ENCODE measurements at places on chromosomes 7 and 10.

GRCh38 chr10:8104005-8104404 is 49.5 kb downstream of the GATA3 start:
- no peak for DNase-seq

GRCh38 chr10:132407243-132407746 is 10.3 kb downstream of the PWWP2B start:
- DNase-seq, result no peak

GRCh38 chr7:85685901-85686300 is 499.0 kb upstream of the SEMA3D start:
- DNase-seq, result no peak

- DNase-seq, result no peak
These were observed 33.2 kb downstream of the ABCC2 start for GRCh38 chr10:99815621-99816020.

DNA sequence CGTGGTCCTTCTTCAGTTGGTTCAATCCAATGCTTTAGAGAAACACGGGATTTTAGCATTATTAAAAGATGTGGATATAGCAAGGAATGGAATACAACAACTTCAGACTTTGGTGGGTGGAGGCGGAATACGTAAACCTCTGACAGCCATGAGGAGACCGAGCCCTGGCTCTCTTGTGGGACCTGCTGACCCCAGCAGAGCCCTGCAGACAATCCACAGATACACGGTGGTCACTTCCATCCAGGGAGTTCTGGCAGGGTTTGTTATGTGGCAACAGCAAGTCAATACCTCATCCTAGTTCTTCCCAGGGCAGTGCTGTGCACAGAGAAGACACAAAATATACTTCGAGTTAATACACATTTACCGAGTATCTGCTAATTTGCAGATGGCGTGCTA is 118.5 kb upstream of the DIP2C start:
- DNase-seq, result no peak

DNA sequence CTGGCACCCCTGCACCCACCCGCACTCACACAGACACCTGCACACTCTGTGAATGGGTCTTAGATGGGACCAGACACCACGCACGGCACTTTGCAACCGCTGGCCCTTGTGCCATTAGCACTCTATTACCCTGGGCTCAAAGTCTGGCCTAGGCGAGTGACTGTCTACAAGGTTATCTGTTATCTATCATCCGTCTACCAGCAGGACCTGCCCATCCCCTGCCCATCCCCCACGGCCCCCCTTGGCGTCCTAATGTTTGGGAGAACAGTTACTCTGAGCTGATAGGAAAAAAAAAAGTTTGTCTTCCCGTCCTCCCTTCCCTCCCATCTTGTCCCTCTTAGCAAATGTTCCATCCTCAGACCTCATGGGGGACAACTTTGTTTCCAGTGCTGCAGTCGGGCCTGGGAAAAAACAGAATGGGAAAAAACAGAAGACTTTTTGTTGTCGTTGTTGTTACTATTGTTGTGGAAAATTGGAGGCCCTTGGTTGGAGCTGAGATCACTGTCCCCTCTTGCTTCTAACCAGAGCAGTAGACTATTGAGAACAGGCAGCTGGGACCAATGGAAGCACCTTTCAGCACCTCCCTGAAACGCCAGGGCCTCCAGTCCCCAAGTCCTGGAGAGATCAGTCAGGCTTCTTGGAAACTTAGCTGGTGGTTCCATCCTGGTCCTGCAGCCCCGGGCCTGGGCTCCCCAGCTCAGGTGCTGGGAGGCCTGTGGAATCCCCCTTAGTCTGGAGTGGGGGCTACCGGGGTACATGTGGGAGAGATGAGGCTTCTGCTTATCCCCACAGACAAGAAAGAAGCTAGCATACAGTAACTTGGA is 12.2 kb downstream of the UNCX start:
- DNase-seq, result no peak

DNA sequence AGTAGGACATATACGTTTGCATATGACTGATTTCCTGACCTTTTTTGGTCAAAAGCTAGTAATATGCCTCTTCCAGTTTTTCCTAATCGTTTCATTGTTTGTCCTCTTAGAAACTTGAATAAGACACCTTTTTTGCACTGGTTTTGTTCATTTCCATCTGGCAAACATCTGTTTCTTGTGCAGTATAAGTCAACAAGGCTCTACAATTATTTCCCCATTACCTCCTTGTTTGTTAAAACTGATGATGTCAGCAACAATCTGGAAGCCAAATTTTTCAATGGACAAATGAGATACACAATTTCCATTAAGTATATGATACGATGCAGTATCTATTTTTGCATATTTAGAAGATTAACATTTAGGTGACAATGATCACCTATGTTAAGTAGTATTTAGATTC is 148.8 kb downstream of the NRBF2 start:
- DNase-seq, result no peak

GRCh38 chr7:67610897-67611296 is 614.3 kb downstream of the TYW1 start:
- DNase-seq, result no peak

DNA sequence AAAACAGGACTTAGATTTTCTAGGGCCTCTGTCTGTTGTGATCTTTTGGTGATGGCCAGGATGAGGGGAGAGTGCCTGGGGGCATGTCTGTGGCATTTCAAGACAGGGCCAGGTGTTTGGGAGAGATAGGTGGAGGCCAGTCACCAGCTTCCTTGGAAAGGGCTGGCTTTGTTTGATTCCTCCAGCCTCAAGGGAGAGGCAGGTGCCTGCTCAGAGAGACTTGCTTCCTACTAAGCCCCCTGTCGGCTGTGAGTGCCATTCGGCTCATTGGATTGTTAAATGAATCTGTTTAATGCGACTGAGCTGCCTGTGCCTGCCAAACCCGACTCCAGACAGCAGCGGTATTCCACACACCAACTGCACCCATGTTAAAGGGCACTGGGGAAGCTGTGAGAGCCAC is 304.1 kb upstream of the COBL start:
- no peak for DNase-seq

DNA sequence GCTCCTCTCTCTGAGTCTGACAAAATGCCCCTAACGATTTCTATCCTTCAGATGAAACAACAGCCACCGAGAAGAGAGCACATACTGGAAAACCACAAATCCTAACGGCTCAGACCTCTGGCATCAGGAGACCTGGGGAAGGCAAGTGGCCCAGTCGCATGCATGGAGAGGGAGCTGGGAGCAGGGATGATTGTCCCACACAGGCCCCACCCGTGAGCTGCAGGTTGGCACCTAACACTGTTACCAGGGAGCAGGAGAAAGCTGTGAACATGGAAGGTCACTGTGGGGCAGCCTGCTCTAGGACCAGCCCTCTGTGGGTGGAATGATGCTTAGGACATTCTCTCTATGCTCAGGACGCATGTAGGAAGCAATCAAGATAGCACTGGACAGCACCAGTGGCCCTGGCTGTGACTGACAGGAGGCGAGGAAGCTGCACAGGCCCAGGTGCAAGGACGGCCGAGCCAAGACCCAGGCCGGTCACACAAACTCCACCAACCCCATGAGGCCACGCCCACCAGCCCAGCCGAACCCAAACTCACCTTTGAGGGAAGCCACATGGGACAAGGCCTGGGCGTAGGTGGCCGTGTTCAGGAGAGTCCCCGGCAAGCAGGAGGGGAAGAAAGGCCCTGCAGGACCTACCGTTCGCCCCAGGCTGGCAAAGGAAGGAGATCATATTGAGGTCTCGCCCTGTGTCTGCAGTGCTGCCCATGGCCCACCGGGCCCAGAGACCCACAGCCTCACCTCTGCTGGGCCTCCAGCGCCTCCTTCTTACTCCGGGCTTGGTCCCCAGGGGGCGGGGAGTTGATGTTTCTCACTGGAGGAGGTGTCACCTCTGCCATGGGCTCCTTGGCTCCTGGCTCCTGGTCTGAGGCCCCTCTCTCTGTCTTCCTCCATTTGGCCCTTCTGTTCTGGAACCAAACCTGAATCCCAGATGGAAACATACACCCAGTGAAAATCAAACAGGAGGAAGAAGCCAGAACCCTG is 9.7 kb downstream of the DRGX start:
- no peak for DNase-seq

DNA sequence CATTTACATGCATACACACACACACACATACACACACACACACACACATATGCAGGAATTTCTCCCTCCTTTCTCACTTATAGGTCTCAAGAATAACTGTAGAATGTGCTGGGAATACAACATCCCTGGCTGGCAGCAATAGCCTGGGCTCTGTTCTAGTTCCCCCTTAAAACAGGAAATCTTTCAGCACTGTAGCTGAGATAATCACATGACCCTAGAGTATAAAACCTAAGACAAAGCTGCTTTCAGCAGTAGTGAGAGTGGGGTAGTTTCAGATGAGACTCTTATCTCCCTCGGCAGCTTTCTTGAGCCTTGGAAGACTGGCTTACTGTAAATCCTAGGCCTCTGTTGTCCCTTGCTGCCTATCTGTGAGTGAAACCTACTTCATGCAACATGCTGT is 137.4 kb upstream of the AKR1E2 start:
- DNase-seq, result no peak

GRCh38 chr10:133258818-133259601 is 17.7 kb downstream of the ADAM8 start:
- DNase-seq, result peak; percentile 77

DNA sequence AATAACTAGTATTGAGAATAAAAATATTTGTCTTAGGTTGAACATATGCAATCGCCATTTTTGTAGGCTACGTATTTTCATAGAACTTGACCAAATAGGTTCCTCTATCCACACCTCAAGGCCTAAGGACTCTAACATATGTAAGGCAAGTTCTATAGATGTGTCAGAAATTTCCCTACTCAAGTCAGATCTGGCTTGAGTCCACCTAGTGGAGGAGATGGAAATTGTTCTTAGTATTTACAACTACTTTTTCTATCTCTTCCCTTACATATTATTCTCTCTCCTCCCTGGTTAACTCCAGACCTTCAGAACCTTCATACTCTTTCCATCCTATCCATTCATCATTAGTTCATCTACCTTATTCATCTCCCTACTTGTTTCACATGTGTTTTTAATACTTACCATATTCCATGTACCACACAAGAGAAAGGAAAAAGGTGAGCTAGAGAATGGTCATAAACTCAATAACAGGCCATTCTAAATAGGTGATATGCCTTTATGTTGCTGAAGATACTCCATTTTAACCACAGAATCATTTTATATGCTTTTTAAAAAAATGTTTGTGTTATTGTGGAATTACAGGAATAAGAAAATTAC is 174.5 kb upstream of the HDAC9 start:
- no peak for DNase-seq

DNA sequence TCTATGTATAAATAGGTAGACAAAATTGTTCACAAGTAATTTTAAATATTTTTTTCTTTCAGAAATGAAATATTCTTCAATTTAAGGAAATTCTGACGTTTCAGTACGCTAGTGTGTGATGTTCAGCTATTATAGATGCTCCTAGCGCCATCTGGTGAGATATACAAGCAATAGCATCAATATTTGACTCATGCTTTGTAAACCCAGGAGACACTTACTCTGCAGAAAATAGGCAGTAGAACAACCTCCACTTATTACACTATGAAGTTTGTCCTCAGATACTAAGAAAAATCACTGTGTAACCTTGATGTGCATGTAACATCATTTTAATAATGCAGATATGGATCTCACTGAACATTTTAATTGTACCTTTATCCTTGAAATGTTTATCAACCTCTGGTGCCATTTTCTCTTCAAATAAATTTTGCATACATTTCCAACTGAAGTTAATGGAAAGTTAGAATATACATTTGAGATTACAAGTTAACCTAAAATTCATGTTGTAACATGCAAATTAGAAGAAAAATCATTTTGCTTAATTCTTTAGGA is 151.5 kb upstream of the FAM3C start:
- DNase-seq, result no peak

- DNase-seq, result no peak
These were observed 467.2 kb downstream of the TCERG1L start for GRCh38 chr10:130844310-130844709.

- DNase-seq, result no peak
These were observed 75.7 kb downstream of the SEMA3C start for GRCh38 chr7:80843018-80843677.

DNA sequence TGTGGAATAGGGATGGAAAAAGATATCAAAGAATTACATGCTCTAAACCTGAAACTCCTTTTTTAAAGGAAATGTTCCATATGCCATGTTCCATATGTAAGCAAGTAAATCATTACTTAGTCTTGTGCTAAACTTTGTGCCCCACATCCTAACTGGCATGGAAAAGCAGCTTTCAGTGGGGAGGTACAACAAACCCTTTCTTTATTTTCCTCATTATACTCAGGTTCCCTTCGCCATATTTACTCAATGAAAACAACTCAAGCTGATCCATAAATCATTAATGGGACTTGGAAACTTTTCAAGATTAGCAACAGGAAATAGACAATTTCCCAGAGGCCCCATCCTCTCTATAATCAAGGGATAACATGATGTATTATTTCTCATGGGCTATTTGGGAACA is 56.0 kb downstream of the GSAP start:
- no peak for DNase-seq

GRCh38 chr10:78021201-78021600 is 8.1 kb downstream of the POLR3A start:
- no peak for DNase-seq

DNA sequence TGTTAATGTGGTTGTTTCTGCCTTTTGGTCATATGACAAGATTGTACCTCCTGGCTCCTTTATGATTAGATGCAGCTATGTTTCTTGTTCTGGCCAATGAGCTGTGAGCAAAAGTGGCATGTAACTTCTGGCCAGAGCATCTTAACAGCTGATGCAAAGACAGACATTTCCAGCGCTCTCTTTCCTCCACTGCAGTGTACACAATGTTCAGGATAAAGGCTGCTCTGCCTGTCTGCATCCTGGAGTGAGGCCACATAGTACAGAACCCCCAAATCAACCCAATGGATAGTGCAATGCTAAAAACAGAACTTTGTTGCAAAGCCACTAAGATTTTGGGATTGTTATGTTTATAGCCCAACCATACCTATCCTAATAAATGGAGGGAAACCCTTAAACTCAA is 17.9 kb downstream of the EPC1 start:
- no peak for DNase-seq

GRCh38 chr7:77811516-77812289 is 13.1 kb downstream of the PHTF2 start:
- no peak for DNase-seq

DNA sequence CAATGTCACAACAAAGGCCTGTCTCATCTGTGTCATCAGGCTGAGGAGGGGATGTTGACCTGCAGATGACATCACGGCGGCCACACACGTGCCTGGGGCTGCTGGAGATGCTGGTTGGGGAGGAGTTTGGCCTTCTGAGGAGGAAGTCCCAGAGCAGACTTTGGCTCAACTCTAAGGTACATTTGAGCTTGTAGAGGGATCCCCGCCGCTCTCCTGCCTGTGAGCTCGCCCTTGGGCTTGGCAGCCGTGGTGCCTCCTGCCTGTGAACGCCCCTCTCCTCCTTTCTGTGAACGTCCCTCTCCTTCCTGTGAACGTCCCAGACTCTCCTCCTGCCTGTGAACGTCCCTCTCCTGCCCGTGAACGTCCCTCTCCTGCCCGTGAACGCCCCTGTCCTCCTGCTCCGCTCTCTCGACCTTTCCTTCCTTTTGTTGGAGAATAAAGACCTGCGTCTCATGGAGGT is 176.4 kb downstream of the DNAJB6 start:
- no peak for DNase-seq

All from activated T-helper 9 cell treated with anti-CD3 and anti-CD28 coated beads, Interleukin-2, amount 50 U/mL, for 16 hours (primary cell).